Stimulated activated CD8-positive, alpha-beta memory T cell treated with anti-CD3 and anti-CD28 coated beads, Interleukin-7, amount 100 ng/mL, for 4 hours (primary cell): ENCODE measurements at places on chromosomes 12 and 14.

DNA sequence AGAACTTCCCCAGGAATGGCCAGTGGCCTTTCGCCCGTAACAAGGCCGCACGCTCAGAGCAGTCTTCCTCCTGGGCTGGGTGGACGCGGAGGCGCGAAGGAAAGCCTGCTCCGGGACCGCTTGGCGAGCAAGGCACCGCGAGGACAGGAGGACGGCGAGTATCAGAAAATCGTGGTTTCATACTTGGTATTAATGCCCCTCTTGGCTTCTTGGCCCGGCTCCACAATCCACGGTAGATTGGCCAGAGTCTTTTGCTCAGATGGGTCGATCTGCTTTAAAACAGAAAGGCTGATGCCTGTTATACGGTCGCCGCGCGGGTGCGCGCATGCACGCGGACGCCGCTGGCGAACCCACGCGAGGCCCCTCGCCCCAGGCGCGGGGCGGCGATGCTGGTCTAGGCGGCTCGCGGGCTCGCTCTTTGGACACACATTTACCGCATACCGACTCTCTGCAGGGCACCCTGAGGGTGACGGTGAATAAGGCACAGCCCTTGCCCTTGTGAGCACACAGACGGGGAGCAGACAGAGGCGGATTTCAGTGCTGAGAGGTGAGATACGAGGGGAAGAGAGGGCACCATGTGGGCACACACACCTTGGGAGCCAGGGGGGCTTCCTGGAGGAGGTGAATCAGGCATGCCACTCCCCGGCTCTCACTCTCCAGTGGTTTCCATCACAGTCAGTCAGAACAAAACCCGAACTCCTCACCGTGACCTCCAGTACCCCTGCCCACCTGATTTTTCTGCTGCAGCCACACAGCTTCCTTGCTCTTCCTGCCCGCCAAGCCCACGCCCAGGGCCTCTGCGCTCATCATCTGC lies 100.7 kb downstream of the APAF1 start:
- DNase-seq: no peak

DNA sequence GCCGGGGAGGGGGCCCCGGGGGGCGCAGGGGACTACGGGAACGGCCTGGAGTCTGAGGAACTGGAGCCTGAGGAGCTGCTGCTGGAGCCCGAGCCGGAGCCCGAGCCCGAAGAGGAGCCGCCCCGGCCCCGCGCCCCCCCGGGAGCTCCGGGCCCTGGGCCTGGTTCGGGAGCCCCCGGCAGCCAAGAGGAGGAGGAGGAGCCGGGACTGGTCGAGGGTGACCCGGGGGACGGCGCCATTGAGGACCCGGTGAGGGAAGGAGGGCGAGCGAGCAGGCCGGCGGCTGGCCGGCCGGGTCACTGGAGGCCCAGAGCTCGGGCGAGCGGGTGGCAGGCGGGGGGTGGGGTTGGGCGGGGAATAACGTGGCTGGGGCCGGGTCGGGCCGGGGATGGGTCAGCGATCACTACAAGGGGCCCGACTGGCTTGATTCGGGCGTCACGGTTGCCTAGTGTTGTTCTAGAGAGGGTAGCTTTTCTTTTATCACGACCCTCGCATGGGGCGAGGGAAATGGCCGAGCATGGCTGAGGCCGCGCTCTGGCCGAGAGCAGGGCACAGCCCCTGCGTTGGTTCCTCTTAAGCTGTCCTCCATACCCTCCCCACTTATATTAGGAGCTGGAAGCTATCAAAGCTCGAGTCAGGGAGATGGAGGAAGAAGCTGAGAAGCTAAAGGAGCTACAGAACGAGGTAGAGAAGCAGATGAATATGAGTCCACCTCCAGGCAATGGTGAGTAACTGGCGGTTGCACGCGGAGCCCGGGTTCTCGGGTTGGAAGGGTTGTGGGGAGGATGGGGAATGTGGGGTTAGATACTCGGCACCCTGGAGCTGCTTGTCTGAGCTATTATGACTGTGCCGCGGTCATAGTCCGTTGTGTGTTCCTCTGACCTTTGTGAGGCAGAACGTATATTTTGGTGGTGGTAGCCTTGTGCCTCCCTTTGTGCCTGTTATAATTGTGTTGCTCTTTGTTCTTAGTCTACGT lies 603 bp downstream of the PABPN1 start:
- DNase-seq: peak; percentile 37

GRCh38 chr14:69904246-69904645 lies 25.0 kb downstream of the SMOC1 start:
- DNase-seq: no peak

DNA sequence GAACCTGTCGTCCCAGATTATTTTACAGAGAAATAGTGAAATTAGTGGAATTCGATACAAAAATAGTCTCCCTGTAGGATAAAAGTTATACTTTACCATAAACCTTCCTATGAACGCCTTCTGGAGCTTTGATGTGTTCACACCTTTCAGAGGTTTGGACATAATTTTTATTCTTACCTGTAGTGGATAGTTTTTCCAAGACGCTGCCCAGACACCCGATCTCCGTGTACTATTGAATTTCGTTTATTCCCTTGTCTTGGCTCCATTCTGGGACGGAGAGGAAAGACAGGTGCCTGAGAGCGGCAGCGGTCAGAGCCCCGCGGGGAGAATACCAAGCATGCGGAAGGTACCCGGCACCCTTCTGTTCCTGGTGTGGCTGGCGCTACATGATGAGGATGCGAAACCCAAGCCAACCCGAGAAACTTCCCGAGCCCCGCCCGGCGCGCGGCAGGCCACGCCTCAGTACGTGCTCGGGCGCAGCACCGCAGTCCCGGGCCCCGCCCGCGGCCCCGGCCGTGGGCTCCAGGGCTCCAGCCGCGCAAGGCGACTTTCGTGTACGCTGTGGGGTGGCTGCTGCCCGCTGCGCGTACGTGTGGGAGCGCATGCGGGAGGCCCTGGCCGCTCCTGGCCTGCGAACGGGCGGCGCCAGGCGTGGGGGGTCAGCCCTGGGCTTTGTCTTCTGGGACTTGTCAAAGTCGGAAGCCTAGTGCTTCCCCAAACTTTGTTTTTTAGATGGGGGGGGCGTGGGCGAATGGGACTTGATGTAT lies 11.3 kb upstream of the SNAPC1 start:
- peak; percentile 51 for DNase-seq

DNA sequence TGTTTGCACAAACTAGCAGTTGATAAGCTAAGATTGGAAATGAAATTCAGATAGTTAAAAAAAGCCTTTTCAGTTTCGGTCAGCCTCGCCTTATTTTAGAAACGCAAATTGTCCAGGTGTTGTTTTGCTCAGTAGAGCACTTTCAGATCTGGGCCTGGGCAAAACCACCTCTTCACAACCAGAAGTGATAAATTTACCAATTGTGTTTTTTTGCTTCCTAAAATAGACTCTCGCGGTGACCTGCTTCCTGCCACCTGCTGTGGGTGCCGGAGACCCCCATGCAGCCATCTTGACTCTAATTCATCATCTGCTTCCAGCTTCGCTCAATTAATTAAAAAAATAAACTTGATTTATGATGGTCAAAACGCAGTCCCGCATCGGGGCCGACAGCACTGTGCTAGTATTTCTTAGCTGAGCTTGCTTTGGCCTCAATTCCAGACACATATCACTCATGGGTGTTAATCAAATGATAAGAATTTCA lies 335.6 kb downstream of the TMEM121 start:
- DNase-seq: no peak

- DNase-seq: peak; percentile 16
Measured at GRCh38 chr12:123119808-123120207, 31.1 kb downstream of the PITPNM2 start.

GRCh38 chr14:88026890-88027289 lies 22.0 kb downstream of the GPR65 start:
- no peak for DNase-seq

- no peak for DNase-seq
Measured at GRCh38 chr12:101828463-101829196, 2.1 kb downstream of the GNPTAB start.

- DNase-seq: no peak
Measured at GRCh38 chr14:90034835-90035525, 26.8 kb upstream of the KCNK13 start.

GRCh38 chr14:76771437-76771980 lies 10.2 kb downstream of the VASH1 start:
- no peak for DNase-seq

DNA sequence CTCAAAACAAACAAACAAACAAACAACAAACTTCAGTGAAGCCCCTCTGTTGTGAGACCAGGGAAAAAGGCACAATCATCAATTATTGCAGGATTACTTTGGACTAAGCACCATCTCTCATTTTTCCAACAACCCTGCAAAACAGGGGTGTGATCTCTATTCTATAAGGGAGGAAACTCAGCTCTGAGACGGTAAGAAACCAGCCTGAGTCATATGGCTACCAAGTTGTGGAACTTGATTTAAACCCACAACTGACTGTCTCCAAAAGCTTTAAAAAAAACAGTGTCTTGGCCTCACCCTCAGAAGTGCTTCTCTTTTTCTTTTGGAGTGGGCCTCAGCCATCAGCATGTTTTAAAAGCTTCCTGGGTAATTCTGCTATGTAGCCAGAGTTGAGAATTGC lies 49.8 kb downstream of the RIN3 start:
- no peak for DNase-seq

DNA sequence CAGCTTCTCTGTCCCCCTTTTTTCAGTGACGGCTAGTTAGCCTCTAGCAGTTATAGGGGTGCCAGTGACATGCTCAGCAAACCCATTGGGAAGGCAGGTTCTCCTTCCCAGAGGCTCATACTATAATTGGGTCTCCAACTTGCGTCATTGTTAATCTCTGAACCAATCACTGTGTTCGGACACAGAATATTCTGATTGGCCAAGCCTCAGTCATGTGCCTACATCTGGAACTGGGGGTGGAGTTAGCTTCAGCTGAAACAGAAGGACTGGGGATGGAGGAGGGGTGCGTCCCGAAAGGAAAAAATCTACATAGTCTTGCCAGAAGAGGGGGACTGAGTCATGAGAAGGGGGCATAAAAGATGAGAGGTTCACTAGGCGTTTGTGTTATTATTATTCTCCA lies 165.6 kb downstream of the SUDS3 start:
- DNase-seq: no peak

DNA sequence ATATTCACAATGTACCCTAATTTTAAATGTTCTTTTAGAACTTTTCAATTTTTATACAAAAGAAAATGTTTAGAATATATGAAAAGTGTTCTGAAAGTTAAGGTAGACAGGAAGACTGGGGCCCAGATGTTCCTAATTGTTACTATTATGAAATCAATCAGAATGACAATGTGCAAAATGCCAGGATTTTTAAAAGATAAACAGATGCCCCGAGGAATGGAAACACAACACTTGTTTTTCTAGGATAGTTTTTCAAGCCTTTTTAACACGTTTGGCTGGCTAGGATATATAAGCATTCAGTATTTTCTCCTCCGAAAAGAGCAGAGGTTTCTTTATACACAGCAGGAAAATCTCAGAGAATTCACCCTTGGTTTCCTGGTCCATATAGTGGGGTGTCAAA lies 106.8 kb downstream of the ESR2 start:
- DNase-seq: no peak

- DNase-seq: no peak
Measured at GRCh38 chr12:57738661-57739237, at the start of gene AGAP2. TSS of gene AGAP2 (minus strand) at chr12:57738742. CDS start at chr12:57738246, 496 bp downstream.

DNA sequence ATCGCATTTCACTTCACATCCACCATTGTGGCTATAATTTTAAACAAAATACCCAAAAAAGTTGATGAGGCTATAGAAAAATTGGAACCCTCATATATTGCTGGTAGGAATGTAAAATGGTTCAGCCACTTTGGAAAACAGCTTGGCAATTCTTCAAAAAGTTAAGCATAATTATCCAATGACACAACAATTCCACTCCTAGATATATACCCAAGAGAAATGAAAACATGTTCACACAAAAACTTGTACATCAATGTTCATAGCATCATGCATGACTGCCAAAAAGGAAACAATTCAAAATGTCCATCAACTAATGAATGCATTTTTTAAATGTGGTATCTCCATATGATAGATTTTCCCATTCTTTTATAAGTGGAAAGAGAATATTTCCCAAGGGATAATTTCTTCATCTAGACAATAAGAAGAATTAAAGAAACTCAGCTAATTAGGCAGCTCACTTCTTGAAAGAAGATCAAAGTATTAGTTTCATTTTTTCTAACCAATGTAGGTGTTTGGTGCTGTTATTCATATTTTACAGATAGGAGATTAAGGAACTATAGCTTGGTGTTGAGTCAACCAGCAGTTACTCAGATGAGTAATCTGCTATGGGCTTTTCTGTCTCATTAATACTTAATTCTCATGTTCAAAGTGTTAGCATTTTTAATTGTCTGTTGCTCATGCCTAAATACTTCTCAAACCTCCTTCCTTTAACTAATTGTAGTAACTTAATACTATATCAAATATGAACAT lies 32.8 kb downstream of the YEATS4 start:
- DNase-seq: no peak

DNA sequence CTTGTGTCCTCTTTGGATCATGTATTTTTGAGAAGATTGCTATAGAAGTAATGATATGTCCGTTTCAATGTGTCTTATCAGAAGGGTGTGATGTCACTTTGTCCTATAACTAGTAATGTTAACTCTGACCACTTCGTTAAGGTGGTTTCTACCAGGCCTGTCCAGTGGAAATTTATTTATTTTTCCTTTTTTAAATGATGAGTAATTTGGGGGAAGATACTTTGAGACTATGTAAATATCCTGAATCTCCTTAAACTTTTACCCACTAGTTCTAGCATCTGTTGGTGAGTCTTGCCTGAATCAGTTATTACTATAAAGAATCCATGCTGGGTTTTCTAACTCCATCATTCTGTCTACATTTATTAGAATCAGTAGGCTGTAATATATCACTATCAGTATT lies 15.3 kb downstream of the EP400 start:
- no peak for DNase-seq

DNA sequence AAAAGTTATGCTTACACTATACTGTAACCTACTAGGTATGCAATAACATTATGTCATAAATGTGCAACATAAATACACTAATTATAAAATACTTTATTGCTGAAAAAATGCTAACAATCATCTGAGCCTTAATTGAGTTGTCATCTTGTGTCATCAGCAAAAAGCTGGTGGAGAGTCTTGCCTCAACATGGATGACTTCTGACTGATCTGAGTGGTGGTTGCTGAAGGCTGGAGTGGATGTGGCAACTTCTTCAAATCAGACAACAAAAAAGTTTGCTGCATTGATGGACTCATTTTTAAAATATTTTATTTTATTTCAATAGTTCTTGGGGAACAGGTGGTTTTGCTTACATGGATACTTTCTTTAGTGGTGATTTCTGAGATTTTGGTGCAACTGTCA lies 93.9 kb upstream of the AMN1 start:
- DNase-seq: no peak

GRCh38 chr14:32594766-32595165 lies 265.7 kb downstream of the AKAP6 start:
- DNase-seq: no peak

GRCh38 chr14:105470350-105471296 lies 4.0 kb upstream of the CRIP2 start:
- DNase-seq: no peak

DNA sequence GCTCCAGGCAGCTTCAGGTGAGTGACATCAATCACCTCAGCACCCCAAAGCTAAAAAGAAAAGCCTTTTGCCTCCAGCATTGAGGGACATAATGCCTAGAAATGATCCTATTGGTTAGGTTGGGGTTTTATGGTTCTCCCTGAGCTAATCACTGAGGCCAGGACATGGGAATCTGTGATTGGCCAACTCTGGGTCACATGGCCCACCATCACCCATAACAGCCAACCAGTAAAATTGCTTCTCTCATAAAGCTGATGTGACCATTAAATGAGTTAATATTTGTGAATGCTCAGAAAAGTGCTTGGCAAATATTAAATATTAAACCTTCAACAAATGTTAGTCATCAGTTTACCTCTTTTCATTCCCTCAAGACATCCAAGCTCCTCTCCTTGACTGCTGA lies 60.2 kb downstream of the TBX3 start:
- no peak for DNase-seq

- no peak for DNase-seq
Measured at GRCh38 chr14:69612014-69612782, 802 bp downstream of the SUSD6 start.
